ENCODE measurements at places on chromosomes 12 and 14. TPM values are rescaled to one million over a fixed set of nuclear protein-coding genes. Genes with fewer than 3 reads are reported as not detected.

IL22 gene
- not detected for total RNA-seq

RHEBL1 gene
- total RNA-seq: 3.6 TPM

RBP5 gene
- total RNA-seq: 1.1 TPM

SYT1 gene
- total RNA-seq: not detected

SLC6A12 gene
- total RNA-seq: not detected

GALNT8 gene
- 0.86 TPM for total RNA-seq

TAS2R8 gene
- total RNA-seq: not detected

ETV6 gene
- 13.0 TPM for total RNA-seq

PAPLN gene
- total RNA-seq: 0.11 TPM

SERPINA10 gene
- not detected for total RNA-seq

C12orf50 gene
- 0.13 TPM for total RNA-seq

PPFIBP1 gene
- total RNA-seq: 9.2 TPM

DNA sequence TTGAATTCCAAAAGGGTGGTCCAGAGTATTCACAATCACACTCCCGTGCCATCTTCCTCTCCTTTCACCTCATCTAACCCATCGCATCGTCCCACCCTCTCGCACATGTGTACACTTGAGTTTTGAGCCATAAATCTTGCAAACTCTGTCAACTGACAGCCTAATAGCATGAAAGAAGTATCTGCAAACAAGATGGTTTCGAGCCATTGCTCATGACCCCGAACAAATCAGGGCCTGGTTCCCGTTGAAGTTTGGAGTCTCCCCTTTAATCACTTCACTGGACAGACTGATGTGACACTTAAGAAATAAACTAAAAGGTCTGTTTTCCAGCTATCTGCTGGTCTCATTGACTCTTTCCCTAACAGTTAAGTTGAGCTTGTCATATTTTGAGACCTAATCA lies 223.6 kb upstream of the SOX5 start:
- DNase-seq: no peak

- no peak for DNase-seq
Observed at GRCh38 chr14:75331471-75331870, 52.8 kb downstream of the FOS start.

DNA sequence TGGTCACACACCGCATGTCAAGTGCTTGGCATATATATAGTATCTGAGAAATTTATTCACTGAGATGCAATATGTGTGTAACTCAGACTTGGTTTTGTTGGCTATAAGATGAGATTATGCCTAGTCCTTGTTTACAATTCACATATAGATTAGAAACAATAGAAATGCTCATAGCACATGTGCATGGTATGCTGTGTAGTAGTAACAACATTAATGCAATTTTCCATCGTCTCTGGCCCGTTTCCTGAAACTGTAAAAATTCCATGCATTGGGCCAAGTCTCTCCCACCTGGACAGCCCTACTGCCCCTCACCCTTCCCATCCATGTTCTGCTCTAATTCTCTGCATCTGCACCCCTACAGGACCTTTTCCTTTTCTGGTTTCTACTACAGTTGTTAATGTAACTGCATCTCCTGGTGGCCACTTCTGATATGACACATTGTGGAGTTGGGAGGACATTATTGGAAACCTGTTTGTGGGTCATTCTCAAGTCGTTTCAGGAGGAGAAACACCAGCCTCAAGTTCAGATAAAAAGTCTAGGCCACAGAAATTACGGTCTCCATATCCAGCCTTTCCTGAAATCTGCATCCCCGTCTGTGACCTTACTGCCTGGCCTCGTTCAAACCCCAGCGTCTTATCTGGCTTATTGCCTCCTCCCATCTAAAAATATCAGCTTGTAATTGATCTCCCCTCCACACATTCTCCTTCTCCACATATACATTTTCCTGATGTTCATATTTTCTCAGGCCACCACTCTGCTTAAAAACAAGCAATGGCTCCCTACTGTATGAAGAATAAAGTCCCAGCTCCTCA lies 37.5 kb downstream of the EMP1 start:
- peak; percentile 19 for DNase-seq

GRCh38 chr14:53621433-53621832 lies 335.2 kb downstream of the BMP4 start:
- no peak for DNase-seq

DNA sequence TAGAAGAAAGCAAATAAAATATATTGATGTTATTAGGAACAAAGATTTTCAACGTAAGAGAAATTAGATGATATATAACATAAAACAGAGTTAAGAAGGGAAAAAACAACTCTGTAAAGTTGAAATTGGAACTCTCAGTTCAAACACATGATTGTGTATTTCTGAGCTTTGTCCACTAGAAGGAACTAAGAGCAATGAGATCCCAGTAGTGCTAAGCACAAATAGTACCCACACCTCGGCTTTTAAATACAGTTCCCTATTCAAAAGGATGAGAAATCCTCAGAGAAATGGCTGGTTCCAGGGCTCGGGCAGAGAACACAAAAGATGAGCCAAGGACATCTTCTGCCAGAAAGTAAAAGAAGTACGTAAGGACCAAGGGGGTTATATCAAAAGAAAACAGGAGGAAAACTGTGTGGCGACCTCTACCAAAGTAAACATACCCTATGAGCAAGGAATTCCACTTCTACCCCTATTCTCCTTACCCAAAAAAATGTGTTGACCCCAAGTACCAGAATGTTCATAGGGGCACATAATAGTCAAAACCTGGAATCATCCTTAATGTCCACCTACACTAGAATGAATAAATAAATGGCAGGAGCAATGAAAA lies 96.6 kb downstream of the SPTSSA start:
- no peak for DNase-seq

- peak; percentile 19 for DNase-seq
Observed at GRCh38 chr12:26122681-26123481, 2.0 kb downstream of the BHLHE41 start.

DNA sequence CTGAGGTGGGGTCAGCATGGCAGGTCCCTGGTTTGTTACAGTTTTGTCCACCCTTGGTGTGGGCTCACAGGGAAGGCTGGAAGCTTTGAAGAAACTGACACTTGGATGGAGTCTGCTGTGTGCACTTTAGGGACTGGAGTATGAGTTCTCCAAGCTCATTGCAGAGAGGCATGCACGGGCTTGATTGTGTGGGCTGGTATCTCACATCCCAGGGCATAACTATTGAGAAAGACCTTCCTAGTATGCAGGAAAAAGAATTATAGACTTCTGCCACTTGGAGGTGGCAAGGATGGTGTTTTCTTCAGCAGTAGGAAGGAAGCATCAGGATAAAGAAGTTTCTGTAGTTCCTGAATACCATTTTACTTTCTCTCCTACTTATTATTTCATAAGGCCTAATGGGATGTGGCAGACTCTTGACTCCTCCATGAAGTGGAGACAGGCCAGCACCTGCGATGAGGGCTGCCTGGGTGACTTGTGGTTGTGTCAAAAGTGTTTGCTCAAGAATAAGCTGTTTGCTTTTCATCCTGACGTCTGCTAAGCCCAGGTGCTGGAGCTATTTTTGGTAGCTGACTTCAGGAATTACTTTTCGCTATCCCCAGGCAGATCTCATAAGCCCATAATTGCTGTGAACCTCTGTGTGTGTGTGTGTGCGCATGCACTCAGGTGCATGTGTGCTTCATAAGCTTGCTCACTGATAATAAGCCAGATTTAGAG lies 125.8 kb downstream of the KTN1 start:
- no peak for DNase-seq

GRCh38 chr12:84911271-84912197 lies 1.1 kb downstream of the SLC6A15 start:
- no peak for DNase-seq

GRCh38 chr12:5479761-5480160 lies 47.9 kb downstream of the NTF3 start:
- no peak for DNase-seq

DNA sequence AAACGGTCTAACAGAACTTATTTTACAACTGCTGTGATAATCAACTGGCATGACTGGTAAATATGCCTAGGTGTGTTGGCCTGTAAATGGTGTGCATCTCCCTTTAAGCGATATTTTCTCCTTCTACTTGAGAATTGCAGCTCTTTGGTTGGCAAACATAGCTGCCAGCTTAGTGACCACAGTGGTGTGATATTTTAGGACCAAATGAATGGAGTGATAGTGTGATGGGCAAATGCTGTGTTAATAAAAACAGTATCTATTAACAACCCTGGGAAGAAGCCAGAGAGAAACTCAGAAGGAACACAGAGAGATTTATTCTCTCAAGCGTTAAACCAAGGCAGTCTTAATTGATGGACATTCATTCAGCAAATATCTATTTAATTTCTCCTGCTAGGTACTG lies 278.4 kb downstream of the AACS start:
- DNase-seq: no peak

- DNase-seq: no peak
Observed at GRCh38 chr14:103656756-103657133, 27.7 kb downstream of the KLC1 start.

DNA sequence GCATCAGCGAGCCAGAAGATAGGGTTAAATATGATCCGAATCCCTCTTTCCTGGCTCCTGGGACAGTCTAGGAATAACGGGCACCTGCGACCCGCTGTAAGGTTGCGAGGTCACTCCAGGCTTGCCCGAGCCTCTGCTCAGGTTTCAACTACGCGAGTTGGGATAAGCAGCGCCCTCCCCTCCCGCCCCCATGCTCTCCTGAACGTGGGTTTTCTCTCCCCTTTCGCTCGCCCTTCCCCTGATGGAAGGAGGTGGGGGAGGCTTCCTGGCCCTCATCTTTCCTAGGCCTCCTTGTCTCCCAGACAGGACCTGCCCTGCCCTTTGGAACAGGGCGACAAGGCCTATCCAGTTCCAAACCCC lies 753 bp upstream of the ATP5MC2 start:
- DNase-seq: no peak

- no peak for DNase-seq
Observed at GRCh38 chr14:71800878-71801277, 131.4 kb upstream of the RGS6 start.

- no peak for DNase-seq
Observed at GRCh38 chr14:90797451-90797850, 18.8 kb downstream of the TTC7B start.

DNA sequence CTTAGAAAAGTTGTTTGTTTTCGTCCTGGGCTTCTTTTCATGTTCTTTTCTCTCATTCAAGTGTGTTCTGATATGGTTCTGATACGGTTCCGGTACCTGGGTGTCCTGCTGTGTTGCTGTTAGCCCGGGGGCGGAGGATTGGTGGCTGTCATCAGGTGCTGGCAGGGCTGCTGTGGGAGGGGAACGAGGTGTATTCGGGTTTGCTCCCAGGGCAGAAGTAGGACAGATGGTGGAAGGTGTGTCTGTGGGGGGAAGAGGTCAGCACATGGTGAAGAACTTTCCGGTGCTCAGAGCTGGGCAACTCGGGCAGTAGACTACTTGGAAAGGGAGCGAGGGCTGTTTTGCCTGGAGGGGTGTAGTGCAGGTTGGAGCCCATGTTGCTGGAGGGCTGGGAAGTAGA lies 70.2 kb downstream of the SLC25A47 start:
- DNase-seq: no peak

- DNase-seq: no peak
Observed at GRCh38 chr14:76348898-76349297, 27.0 kb upstream of the ESRRB start.

- no peak for DNase-seq
Observed at GRCh38 chr12:47160316-47161244, 80.8 kb upstream of the AMIGO2 start.

- DNase-seq: no peak
Observed at GRCh38 chr12:12531194-12531593, 31.5 kb downstream of the DUSP16 start.

GRCh38 chr12:25583545-25583944 lies 30.5 kb upstream of the LMNTD1 start:
- no peak for DNase-seq

- no peak for DNase-seq
Observed at GRCh38 chr12:23376238-23376637, 573.2 kb downstream of the SOX5 start.

GRCh38 chr12:55847033-55847432 lies 4.3 kb upstream of the MMP19 start:
- DNase-seq: no peak

- no peak for DNase-seq
Observed at GRCh38 chr12:114961491-114961890, 277.5 kb upstream of the TBX3 start.

DNA sequence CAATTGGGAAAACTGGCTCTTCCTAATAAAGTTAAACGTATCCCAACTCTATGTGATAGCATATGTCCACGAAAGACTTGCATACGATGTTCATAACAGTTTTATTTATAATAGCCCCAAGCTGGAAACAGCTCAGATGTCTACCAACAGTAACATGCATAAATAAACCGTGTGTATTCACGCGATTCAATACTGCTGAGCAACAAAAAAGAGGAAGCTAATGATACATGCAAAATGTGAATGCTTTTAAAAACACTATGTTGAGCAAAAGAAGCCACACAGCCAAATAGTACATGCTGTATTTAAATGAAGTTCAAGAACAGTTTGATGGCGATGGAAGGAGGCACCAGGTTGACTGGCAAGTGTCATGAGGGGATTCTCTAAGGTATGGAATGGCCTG lies 55.7 kb downstream of the TRIM9 start:
- DNase-seq: no peak

DNA sequence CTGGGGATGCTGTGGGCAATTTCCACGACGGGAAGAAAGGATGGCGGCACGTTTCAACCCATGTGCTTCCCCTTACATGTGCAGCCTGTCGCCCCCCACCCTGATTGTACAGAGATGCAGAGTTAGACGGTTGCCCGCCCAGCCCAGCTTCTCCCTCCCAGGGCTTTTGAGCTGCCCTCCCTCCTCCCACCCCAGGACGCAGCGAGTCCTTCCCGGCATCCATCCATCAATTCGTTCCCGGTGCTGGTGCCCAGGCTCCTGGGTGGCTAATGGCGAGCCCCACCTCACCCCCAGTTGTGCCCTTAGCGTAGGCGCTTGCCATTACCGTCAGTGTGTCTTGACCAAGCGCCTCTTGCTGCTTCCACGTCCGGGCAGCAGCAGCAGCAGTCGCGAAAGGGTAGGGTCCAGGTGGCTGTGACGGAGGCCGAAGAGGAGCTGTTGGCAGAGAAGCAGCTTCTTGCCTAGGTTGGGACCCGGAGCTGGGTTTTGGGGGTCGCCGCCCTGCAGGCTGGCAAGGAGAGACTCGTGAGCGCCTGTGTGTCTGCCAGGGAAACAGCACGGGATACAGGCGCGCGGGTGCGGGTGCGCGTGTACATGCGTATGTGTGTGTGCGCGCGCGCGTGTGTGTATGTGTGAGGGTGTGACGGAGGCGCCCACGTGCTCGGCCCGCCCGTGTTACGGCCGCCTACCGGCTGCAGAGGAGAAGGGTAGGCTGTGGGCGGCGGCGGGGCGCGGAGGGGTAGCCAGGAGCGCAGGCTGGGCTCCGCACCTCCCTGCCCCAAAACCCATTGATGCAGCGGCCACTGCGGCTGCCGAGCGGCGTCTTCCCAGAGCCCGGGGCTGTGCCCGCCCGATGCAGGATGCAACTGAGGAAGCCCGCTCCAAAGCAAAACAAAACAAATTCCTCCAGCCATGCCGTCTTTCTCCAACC lies at the start of gene SLC6A15:
TSS of gene SLC6A15 (minus strand) at position 602 of the 931 bp plus-strand sequence. CDS start 20,679 bp downstream, outside the sequence.
- DNase-seq: no peak

DNA sequence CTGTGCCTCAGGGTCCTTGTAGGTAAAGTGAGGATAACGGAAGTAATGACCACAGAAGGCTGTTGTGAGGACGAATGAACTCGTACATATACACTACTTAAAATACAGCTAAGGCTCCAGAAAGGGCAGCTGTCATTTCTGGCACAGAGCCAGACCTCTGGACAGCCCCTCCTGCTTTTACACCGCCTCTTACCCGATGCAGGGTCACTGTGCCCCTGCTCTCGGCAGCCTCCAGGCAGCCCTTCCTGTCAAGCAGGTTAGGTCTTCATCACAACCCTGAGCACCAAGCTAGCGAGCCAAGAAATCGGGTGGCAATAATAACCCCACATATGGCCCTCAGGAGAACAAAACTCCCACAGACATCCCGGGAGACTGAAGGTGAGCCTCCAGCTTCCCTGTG lies 8.5 kb downstream of the TMEM229B start:
- no peak for DNase-seq
